ENCODE measurements at places on chromosomes 16 and 17.
A peak's percentile ranks its signal among the peaks of the same experiment; 100 is the strongest.

DNA sequence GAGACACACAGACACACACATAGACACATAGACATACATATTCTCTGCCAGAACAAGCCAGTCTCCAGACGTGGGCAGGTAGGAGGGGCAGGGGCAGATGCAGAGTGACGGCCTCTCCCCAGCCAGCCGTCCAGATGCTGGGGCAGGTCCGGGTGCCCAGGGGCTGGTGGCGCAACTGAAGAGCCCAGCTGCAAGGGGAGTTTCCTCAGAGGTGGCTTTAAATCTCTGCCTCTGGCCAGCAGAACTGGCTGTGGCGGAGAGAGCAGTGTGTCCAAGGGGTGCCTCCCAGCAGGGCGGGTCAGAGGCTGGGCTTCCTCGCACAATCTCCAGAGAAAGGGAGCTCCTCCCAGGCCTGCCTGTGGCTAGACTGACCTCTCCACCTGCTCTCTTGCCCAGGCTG, 9.4 kb upstream of the GCGR start:
- no peak for DNase-seq

- no peak for DNase-seq
These were observed 46.7 kb downstream of the ACTG1 start for GRCh38 chr17:81465910-81466309.

GRCh38 chr17:74738051-74738996, 1.3 kb downstream of the RAB37 start:
- DNase-seq = peak; percentile 60

DNA sequence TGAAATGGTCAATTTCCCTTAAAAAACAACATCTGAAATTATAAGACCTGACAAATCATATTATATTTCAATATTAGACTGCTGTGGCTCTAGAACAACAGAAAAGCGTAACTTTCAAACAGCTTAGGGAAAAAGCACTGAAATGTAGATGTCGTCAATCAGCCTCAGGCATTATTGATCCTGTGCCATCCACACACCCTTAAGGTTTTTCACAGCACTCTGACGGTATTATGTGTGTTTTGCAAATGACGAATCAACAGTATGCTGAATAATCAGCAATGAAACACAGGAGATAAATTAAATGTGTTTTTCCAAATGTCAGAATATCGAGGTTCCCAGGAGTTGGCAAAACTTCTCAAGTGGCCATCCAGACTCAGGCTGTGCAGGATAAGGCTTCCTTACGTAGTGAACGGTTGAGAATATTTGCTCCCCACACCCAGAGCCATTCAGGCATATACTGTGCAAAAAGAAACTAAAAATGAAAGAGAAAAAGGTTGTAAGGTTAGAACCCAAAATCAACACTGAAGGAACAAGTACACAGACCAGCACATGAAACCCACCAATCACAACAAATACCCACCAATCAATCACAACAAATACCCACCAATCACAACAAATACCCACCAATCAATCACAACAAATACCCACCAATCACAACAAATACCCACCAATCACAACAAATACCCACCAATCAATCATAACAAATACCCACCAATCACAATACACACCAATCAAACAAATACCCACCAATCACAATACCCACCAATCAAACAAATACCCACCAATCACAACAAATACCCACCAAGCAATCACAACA, 7.7 kb upstream of the MBTPS1 start:
- DNase-seq = no peak
